Stimulated activated CD4-positive, alpha-beta T cell treated with anti-CD3 and anti-CD28 coated beads, Interleukin-1b, Interleukin-23, amount 100 ng/mL, for 4 hours (primary cell): ENCODE measurements at places on chromosomes 2 and 18.

- DNase-seq, result no peak
These were observed 70.9 kb downstream of the OLA1 start for GRCh38 chr2:174177316-174177890.

- no peak for DNase-seq
These were observed 136.9 kb upstream of the GATA6 start for GRCh38 chr18:22032392-22032961.

GRCh38 chr2:232333361-232334135 is 45.0 kb upstream of the ALPP start:
- DNase-seq, result no peak

- DNase-seq, result no peak
These were observed 50.6 kb downstream of the ANKMY1 start for GRCh38 chr2:240507060-240507777.

- DNase-seq, result no peak
These were observed 84.7 kb downstream of the POLR1A start for GRCh38 chr2:86020984-86021383.
